ENCODE measurements at places on chromosomes 5 and 9.

- DNase-seq = no peak
Measured at GRCh38 chr9:76502746-76503145, 43.8 kb downstream of the GCNT1 start.

- DNase-seq = no peak
Measured at GRCh38 chr5:143204474-143205246, 198.8 kb downstream of the NR3C1 start.

DNA sequence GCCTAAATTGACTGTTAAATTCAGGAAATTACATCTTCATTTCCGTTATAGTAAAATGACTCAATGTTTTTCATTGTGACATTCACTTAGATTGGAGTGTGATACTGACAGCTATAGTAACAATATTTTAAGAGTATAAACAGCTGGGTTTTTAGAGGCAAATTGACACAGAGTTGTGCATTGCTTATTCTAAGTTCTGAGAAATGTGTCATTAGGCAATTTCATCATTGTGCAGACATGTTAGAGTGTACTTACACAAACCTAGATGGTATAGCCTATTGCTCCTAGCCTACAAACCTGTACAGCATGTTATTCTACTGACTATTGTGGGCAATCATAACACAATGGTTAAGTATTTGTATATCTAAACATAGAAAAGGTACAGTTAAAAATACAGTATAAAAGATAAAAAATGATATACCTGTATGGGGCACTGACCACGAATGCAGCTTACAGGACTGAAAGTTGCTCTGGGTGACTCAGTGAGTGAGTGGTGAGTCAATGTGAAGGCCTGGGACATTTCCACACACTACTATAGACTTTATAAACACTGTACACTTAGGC, 132.7 kb downstream of the PDE4D start:
- DNase-seq = no peak

- no peak for DNase-seq
Measured at GRCh38 chr9:107647141-107647540, 157.6 kb upstream of the KLF4 start.

DNA sequence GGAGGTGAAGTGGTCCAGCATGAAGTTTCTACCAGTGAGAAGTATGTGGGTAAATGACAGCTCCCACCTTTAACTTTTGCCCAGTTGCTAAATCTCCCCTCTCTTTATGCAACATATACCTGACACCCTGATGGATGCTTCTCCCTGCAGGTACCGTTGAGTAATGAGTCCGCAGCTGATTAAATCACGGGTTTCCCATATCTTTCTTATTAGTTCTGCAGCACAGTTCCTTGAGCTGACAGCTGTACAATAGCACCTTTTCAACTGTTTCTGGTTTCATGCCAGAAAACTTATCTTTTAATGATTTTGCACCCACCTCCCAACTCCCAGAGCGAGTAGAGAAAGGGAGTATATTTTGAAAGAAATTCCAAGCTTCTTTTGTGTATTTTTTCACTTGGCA, 161.0 kb upstream of the TUT7 start:
- no peak for DNase-seq

GRCh38 chr5:65395526-65396155, 86.1 kb downstream of the ADAMTS6 start:
- DNase-seq = no peak

DNA sequence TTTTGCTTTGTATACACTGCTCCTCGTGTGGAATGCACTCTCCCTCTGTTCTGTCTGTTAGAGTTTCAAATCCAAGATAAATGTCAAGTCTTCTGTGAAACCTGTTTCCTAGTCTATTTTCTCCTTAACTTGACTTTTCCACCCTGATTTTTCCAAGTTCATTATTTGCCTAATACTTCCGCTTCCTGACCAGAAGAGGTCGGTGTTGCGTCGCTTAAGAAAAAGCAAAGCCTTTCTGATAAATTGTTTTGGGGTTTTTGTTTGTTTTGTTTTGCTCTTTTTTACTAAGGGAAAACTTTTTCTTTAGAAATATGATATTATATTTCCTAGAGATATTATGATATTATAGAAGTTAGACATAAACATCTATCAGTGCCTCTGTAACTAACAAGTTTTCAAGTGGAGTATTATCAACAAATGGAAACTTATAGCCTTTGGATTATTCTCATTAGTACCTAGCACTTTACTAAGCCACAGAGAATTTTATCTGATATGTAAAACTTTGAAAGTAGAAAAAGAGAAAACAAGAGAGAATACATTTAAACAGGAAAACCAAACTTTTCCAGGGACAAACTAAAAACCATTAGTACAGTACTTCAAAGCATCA, 55.8 kb downstream of the PHAX start:
- DNase-seq = no peak

DNA sequence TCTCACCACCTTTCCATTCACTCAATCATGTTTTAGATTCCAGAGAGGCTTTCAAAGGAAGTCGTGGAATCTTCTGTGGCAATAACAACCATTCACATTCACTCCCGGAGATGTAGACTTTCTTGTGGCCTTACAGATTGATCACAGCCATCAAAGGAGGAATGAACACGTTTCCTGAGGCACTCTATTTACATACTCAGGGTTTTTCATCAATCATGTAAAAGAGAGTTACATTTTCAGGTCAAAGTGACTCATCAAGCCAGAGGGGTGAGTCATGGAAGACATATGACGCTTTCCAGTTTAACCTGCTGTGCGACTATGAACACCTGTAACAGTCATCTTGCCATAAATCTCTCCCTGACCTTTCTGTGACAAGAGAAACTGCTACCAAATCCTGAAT, 39.3 kb upstream of the RAD23B start:
- no peak for DNase-seq

DNA sequence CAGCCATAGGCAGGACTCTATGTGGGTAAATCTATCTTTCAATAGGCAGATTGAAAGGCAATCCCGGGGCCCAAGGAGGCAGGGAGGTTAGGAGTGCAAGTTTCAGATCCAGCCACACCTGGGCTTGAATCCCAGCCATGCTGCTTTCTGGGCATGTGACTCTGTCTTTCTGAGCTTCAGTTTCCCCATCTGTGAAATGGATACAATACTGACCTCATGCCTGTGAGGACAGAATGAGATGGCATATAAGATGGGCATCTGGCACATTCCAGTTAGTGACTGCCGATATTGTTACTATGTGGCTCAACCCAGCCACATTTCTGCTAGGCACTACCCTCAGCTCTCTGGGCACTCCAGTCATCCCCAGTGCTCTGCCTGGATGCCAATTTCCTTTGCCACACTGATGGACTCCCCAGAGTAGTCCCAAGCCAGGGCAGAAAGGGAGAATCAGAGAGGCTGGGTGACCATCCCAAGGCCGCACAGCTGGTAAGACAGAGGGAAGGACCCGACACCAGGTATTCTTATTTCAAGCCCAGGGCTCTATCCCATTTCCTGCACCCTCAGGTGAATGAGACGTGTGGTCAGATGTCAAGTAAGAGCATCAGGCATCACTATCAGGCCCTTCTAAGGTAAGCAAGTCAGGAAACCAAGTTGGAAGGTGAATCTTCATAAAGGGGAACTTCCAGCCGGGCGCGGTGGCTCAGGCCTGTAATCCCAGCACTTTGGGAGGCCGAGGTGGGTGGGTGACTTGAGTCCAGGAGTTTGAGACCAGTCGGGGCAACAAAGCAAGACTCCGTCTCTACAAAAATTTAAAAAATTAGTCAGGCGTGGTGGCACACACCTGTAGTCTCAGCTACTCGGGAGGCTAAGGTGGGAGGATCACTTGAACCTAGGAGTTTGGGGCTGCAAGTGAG, 38.7 kb downstream of the SH3PXD2B start:
- DNase-seq = no peak

- DNase-seq = no peak
Measured at GRCh38 chr5:87282269-87282668, 14.6 kb downstream of the RASA1 start.

- DNase-seq = peak; percentile 66
Measured at GRCh38 chr5:9479361-9479760, 66.5 kb downstream of the SEMA5A start.

DNA sequence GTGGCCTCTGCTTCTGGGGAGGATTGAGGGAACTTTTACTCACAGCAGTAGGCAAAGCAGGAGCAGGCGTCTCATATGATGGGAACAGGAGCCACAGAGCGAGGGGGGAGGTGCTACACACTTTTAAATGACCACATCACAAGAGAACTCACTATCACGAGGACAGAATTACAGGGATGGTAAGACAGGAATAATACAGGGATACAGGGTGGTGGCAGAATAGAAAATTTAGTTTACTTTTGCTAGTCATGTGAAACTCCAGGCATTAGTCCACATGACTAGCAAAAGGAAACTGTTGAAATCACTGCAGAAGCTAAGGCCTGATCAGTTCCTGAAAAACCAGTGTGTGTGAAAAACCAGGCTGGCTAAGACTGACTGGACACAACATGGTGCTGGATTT, 382.4 kb downstream of the NNT start:
- DNase-seq = no peak

DNA sequence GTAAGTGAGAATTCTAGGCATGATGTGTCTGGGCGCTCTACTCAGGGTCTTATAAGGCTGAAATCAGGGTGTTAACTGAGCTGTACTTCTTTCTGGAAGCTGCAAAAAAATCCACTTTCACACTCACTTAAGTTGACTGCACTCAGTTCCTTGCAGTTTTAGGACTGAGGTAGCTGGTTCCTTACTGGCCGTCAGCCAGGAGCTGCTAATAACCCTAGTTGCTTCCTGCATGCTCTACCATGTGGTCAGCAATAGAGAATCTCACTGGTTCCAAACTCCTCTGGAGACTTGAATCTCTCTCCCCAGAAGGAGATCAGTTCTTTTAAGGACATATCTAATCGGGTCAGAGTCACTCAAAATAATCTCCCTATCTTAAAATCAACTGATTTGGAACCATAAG, 911.2 kb downstream of the EFNA5 start:
- no peak for DNase-seq

DNA sequence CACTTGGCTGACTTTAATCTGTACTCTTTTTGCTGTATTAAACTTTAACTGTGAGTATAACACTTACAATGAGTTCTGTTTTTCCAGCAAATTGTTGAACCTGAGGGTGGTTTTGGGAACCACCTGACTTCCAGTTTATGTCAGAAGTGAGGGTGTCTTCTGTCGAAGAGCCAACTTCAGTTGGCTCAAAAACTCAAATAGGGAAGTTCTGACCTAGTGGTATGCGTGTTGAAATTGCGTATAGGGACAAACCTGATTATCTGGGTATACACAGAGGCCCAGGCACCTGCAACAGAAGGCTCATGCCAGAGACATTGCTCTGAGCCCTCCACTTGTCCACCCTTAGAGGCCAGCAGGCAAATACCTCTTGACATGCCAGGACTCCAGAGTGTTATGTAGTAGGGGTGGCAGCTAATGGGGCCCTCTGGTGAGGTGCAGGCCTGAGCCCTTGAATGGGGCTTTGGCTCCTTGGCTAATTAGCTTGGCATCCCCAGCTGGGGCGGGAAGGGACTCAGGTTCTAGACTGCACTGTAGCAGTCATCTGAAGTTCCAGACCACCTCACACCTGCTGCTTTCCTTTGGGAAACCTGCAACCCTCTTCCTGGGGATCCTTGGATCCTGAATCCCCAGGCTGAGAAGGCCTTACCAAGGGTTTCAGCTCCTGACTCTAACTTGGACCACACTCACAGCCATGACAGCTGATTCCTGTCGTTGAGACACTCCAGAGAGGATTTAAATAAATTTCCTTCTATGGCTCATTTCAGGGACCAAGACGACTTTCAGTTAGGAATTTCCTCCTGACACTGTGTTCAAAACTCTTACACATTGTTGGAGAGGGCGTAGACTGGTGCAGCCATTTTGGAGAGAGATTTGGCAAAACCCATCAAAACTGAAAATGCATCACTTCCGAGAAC, 189.6 kb downstream of the HSPA4 start:
- no peak for DNase-seq

DNA sequence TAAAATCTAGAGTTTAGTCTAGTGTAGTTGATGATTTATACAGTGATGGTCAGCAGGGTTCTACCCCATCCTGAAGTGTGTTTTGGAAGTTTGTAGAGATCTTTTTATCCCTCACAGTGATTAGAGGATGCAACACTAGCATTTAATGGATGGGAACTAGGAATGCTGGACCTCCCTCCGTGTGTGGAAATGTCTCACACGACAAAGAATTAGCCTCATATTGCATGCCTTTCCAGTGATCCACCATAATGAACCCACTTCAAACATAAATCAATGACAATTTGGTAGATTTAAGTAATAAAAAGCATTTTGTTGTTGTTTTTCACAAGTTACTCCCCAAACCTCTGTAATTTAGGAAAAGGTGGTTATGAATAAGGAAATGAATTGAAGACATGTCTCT, 82.5 kb upstream of the LMNB1 start:
- DNase-seq = no peak

- no peak for DNase-seq
Measured at GRCh38 chr9:120397453-120397852, 182.5 kb downstream of the CDK5RAP2 start.

GRCh38 chr9:129309041-129309430, 131.0 kb upstream of the IER5L start:
- no peak for DNase-seq

GRCh38 chr5:179732412-179732917, at the start of gene MAML1:
Gene MAML1 (plus strand): TSS chr5:179732822. CDS start chr5:179733113, 291 bp downstream.
- DNase-seq = peak; percentile 100

GRCh38 chr5:167832609-167833008, 458.8 kb upstream of the WWC1 start:
- DNase-seq = no peak

- DNase-seq = peak; percentile 10
Measured at GRCh38 chr9:88605512-88606362, 70.8 kb downstream of the NXNL2 start.

- DNase-seq = no peak
Measured at GRCh38 chr9:94068257-94068656, 16.0 kb upstream of the PTPDC1 start.

GRCh38 chr5:91407204-91407603, 24.1 kb upstream of the ARRDC3 start:
- DNase-seq = no peak

GRCh38 chr9:116387934-116388698, 234.5 kb downstream of the PAPPA start:
- no peak for DNase-seq

- no peak for DNase-seq
Measured at GRCh38 chr5:73088026-73088425, 32.3 kb upstream of the TMEM171 start.

Data from AG09319 (cell line).